Astrocyte of the spinal cord (primary cell): ENCODE measurements at places on chromosomes 6 and 20.

GRCh38 chr6:20332441-20333006, 69.2 kb upstream of the E2F3 start:
- no peak for DNase-seq

GRCh38 chr6:82607998-82608725, 244.5 kb downstream of the TPBG start:
- DNase-seq = no peak

DNA sequence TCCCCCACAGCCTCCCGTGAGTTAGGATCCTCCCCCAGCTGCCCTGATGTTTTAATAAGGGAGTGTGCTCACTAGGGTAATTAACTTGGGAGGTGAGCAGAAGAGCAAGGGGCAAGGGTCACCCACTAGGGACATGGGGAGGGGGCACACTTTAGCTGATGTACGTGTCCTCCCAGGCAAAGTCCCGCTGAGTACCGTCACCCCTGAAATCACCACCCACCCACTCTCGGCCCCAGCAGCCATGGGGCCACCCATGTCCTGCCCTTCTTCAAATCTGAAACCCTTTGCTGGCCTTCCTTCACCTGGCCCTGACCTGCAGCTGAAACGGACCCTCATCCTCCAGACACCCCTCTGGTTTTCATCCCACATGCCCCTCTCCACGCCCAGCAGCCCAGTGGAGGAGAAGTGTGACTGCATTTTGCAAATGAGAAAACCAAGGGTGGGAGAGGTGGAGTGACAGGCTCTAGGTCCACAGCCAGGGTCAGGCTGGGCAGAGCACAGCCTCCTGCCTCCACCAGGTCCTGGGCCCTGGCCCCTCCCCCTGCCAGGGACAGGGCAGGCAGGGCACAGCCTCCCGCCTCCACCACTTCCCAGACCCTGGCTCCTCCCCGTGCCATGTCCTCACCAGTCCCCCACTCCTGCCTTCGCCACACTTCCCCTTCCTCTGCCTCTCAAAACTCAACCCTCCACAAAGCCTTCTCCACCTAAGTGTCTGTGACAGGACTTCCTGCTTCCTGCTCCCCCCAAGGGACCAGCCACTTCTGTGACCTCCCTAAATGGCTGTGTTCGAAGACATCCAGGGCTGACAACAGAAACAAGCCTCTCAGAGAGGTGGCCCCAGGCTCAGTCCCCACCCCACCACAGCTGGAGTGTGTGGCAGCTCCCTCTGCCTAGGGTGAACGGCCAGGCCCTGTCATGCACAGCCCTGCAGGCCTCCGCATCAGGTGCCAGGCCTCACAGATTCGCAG, 15.1 kb downstream of the ACSS1 start:
- DNase-seq = no peak

DNA sequence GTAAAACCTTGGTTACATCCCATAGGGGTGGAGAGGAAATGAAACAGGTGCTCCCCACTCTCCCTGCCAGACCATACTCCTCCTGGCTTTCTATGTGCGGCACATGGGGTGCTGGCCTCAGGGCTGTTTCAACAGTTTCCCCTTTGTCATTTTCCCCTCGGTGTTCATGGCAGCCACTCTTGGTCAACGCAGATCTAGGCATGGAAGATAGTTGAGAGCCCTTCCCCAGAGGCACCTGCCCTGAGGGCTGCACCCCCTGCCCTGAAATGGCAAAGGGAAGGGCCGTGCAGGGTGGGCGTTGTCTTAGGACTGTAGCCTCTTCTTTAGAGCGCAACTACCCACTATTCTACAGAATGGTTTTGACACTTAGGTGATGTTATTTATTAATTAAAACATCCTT, 4.4 kb downstream of the CST1 start:
- DNase-seq = no peak

- no peak for DNase-seq
Measured at GRCh38 chr6:34476921-34477320, 11.0 kb downstream of the PACSIN1 start.

GRCh38 chr6:108673602-108674001, 112.9 kb downstream of the FOXO3 start:
- no peak for DNase-seq

DNA sequence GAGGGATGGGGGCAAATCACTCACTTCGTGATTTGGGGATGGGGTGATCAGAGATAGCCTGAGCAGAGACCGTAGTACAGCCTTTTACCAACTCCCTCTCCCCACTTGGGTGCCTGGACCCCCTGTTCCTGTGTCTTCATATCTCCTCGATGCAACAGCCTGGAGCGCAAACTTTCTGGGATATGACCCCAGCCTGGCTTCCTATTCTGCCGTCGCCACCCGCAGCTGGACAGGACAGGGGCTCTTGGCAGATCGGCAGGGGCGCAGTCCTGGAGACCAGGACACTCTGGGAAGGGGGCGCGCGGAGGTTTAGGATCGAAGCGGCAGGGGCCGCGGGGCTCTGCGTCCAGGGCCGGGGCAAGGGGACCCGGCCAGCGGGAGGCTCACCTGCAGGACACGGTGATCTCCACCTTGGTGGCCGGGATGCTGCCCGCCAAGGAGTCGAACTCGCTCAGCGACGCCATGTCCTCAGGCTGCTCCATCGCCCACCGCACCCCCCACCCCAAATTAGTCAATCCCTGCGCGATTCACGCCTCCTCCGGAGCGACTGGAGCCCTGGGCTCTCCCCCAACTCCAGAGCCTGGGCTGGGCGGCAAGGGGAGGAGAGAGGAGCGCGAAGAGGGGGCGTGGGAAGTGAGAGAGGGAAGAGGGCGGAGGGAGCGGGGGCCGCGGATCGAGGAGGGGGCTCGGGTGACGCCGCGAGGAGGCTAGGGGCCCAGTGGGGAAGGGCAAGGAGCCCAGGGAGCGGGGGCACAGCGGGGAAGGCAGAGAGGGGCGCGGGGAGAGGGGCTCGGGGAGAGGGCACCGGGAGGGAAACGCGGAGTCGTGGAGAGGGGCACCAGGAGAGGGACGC, at the start of gene CPNE5:
Gene CPNE5 (minus strand): TSS at position 549 of the 853 bp plus-strand sequence. CDS start 67 bp downstream, at position 482.
- no peak for DNase-seq

DNA sequence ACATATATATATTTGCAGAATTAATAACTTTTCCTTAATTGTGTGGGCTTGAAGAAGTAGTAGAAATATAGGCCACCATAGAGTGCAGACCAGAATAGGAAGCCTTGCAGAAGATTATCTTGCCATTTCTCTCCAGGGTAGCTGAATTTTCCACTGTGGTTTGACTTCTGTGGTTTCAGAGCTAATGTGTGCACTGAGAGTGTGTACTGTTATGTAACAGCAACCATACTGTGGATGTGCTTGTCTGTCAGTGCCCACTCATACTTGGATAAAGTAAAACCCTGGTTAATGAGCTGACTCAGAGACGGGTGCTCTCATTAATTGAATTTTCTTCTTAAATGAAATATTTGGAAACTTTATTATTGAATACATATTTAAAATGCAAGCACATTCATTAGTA, 57.2 kb downstream of the CEP43 start:
- DNase-seq = peak; percentile 69

GRCh38 chr6:127516662-127517273, 2.4 kb downstream of the MTCL3 start:
- DNase-seq = peak; percentile 73

DNA sequence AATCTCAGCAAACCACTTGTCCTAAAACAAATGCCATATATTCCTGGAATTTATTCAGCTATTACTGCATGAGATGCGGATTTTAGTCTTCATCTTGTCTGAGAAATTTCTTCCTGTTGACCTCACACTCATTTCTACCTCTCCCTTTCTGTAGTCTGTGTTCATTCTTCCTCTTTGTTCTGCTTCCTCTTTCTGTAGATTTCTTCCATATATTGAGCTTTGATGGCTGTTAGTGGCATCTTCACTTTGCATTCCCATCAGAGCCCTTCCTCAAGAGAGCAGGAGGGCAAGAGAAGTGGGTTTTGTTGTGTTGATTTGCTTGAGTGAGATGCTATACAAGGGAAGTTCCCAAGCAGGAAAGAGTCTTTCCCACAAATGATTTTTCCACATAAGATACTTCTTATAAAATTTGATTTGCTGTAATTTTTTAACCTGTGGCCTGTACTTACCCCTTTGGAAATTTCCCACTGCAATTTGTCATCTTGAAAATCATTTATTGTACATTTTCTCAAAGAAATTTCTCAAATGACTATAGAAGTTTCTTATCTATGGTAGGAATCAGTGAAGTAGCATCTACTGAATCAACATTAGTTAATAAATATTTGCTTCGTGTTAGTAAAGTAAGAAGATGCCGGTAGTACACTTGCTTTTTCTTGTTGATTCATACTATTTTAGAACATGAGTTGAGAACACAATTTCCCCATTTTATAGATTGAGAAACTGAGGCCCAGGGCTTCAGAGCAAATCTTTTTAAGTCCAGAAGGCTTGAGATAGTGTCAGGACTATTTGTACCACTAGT, 43.8 kb downstream of the MAP3K4 start:
- no peak for DNase-seq

DNA sequence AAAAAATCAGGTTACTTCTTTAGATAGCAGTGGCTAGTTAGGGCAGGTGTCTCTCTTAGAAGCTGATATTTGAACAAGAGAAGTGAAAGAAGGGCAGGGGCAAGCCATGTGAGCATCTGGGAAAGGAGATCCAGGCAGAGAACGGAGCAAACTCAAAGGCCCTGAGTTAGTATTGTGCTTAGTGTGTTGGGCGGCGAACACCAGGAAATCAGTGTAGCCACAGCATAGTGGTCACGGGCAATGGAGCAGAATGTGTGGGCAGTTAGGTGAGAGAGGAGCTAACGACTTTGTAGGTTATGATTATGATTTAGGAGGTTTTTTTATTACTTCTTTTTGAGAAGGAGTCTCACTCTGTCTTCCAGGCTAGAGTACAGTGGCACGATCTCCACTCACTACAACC, 229.3 kb downstream of the TMEM242 start:
- DNase-seq = no peak

GRCh38 chr6:55578537-55579363, at the start of gene HMGCLL1:
TSS of gene HMGCLL1 (minus strand) at chr6:55579192. CDS start at chr6:55579055, 137 bp downstream.
- no peak for DNase-seq

- DNase-seq = no peak
Measured at GRCh38 chr6:107709341-107709740, 114.8 kb downstream of the SCML4 start.

DNA sequence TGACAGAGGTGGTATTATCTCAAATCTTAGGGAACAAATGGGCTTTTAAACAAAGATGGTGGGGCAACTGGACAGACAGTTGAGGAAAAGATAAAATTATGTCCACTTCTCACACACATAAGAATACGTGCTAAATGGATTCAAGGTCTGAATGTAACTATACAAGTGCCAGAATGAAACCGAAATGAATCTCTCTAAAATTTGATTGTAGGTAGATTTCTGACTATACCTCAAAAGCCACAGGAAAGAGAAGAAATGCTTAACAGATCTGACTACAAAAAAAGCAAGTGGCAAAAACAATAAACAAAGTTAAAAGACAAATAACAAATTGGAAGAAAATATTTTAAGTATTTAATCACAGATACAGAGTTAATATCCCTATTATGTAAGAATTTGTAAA, 182.7 kb upstream of the OLIG3 start:
- no peak for DNase-seq

- peak; percentile 70 for DNase-seq
Measured at GRCh38 chr20:44409132-44409600, 53.7 kb downstream of the HNF4A start.

DNA sequence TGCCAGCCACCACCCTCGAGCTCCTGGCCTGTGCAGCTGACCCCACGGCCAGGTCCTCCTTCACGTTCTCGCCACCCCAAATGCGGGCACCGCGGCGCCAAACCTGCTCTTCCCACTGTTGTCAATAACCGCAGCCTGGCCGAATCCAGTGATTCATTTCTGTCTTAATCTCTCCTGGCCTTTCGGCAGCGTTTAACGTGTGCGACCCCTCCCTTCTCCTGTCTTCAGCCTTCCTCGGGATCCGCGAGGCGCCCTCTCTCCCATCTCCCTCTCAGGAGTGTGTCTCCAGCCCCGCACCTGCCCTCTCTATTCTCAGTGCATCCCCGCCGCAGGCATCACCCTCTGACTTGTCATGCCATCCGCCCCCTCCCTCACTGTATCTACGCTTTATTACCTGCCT, 91.4 kb downstream of the THBS2 start:
- DNase-seq = no peak

DNA sequence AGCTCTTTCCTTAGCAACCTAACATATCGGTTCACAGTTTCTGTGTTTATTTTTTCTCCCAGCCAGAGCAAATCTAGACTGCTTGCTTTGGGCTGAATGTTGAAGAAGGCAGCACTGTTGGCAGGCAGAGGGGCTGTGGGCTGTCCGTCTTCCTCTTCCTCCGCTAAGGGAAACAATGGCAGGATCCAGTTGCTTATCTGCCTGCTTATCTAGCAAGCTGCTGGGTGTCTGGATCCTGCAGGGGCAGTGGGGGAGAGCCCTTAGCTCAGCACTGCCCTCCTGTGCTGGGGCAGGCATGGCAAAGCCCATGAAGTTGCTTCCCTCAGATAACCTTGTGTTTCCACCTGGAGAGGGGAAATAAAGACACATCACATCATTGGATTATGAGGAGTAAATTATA, 92.7 kb upstream of the CD93 start:
- peak; percentile 54 for DNase-seq

GRCh38 chr6:105178636-105179035, 1.2 kb downstream of the POPDC3 start:
- no peak for DNase-seq

- DNase-seq = peak; percentile 55
Measured at GRCh38 chr6:136401749-136402148, 112.1 kb upstream of the BCLAF1 start.

GRCh38 chr20:49384437-49385434, 97.7 kb downstream of the KCNB1 start:
- peak; percentile 36 for DNase-seq

DNA sequence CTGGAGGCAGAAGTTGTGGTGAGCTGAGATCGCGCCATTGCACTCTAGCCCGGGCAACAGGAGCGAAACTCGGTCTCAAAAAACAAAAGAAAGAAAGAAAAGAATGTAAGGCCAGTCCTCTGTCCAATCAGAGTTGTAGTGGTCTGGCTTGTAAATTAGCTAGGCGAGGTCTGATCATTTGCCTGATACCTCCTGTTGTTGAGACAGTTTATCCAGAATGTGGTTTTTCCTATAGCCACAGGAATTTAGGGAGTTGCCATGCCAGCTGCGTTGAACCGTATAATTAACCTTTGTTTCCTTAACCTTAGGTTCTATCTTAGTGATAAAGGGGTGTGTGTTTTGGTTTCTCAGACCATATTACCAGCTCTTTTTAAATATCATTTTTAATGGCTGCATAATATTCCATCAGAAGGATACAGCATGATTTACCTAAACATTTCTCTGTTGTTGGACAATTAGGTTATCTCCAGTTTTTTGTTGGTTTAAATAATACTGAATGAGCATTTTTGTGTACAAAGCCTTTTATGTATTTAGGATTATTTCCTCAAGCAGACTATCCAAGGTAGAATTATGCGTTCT, 11.7 kb upstream of the PPARD start:
- no peak for DNase-seq
